ENCODE measurements at places on chromosomes 5 and 9. TPM values are rescaled to one million over a fixed set of nuclear protein-coding genes. Genes with fewer than 3 reads are reported as not detected.

- no peak for DNase-seq
These were observed 8.9 kb upstream of the MYO10 start for GRCh38 chr5:16944816-16945562.

The SLC6A18 gene
- total RNA-seq = not detected

The PCDHA12 gene
- not detected for total RNA-seq

The HDAC3 gene
- 57.3 TPM for total RNA-seq

The PLPP6 gene
- total RNA-seq = 6.1 TPM

- DNase-seq = no peak
These were observed 295.7 kb downstream of the ARHGEF28 start for GRCh38 chr5:73921741-73922140.

- DNase-seq = no peak
These were observed 444.1 kb upstream of the TLE4 start for GRCh38 chr9:79127661-79128060.

DNA sequence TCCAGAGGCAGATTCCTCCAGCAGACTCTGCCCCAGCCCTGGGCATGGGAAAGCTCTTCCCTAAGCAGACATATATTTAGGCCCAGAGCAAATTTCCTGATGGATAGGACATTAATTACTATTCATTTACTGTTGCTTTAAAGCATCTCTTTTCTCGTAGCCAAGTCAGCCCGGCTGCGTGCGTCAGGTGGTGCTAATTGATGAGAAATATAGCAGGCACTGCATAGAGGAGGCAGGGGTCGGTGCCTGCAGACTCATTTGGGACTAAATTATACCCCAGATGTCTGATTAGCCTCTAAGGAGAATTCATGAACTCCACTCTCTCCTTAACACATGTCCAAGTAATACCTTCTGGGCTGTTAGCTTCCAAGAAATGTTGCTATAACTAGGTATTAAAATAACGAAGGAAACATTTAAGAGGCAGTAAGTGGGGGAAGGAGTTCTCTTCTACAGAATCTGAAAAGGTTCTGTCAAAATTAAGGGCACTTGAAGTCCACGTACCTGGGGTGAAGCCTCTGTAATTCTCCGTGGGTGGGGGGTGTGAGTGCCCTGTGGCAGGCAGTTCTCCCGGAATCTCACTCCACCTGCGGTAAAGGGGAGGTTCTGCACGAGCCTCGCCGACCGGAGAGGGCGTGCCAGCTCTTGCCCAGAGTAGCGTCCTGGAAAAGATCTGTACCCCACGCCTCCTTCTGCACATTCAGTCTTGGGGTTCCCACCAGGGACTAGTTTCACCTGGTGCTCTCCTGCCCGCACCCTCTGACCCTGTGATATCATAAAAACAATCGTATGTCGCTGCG lies 115.9 kb upstream of the FCN2 start:
- DNase-seq = no peak

The PCDHA9 gene
- total RNA-seq = not detected
